ENCODE measurements at places on chromosomes 16 and 17.

DNA sequence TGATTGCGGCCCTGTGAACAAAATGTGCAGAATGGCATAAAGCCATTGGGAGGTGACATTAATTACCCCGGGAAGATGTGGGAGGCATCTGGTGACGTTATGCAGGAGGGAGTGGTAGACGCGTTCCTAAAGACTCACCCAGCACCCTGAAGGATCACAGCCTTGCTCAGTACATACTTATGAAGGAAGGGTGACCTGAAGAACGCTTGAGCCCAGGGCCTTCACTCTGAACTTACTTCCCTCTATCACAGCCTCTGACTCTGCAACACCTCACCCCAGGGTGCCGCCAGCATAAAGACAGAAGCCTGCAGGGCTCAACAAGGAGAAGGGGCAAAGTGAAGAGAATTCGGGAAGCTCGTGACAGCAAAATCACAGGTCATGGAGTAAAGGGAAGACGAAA, 9.4 kb downstream of the MFSD6L start:
- DNase-seq = no peak

- DNase-seq = no peak
These were observed 1.4 kb upstream of the PIK3R5 start for GRCh38 chr17:8966926-8967325.

- DNase-seq = no peak
These were observed 57.2 kb downstream of the ABCC6 start for GRCh38 chr16:16166085-16166484.

GRCh38 chr17:81734405-81735263, 22.6 kb downstream of the SLC25A10 start:
- peak; percentile 88 for DNase-seq

DNA sequence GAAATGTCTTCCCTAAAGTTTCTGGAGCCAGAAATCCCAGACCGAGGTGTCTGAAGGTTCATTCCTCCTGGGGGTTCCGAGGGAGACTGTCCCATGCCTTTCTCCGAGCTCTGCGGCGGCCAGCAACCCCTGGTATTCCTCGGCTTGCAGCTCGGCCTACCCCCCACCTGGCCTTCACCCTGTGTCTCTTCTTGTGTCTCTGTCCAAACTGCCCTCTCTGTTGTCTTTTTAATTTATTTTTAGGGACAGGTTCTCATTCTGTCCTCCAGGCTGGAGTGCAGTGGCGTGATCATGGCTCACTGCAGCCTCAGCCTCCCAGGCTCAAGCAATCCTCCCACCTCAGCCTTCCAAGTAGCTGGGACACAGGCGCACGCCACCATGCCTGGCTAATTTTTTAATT, 211.7 kb downstream of the SEC14L1 start:
- no peak for DNase-seq

- peak; percentile 62 for DNase-seq
These were observed 2.0 kb downstream of the NCBP3 start for GRCh38 chr17:3843935-3844516.

All from transverse colon (tissue), 4 donors.